ENCODE measurements at places on chromosomes 11 and 22.

DNA sequence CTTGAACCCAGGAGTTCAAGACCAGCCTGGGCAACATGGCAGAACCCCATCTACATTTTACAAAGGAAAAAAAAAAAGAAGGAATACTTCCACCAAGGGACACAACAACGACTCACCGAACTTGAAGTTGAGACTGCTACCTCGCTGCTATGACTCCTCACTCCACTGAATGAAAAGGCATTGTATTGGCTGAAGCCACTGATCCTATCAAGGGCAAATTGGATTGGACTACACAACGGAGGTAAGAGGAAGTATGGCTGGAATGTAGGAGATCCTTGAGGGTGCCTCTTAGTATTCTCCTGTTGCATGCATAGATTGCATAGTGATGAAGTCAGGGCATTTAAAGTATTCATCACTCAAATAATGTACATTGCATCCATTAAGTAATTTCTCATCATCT, 97.9 kb downstream of the CWF19L2 start:
- DNase-seq = no peak
- no peak overlapping the region for H3K27ac ChIP-seq
- H3K27me3 ChIP-seq = no peaks in the 10 kb centered on the region
- H3K4me1 ChIP-seq = no peaks in the 10 kb centered on the region
- H3K4me3 ChIP-seq = no peak overlapping the region

DNA sequence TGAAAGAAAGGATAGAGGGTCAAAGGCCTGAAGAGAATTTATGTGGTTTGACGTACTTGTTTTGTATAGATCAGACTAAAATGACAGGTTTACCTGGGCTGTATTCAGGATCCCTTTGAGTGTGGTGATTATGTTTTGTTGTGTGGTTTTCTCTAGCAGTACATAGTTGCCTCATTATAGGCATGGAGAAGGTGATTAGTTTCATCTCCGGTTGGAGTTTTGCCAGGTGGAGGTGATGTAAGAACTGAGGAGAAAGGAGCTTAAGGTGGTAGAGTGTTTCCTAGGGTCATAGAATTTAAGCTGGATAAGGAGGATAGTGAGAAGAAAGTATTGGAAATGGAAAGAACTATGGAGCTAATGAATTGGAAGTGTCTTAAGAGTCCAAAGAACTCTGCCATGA, 229.0 kb downstream of the TMEM135 start:
- no peak overlapping the region for H3K4me3 ChIP-seq
- H3K27me3 ChIP-seq = no peaks in the 10 kb centered on the region
- H3K4me1 ChIP-seq = no peaks in the 10 kb centered on the region

- no peaks in the 10 kb centered on the region for H3K4me1 ChIP-seq
- H3K27ac ChIP-seq = no peak overlapping the region
- no peak for DNase-seq
- H3K27me3 ChIP-seq = no peaks in the 10 kb centered on the region
Measured at GRCh38 chr11:132650969-132651720, 881.2 kb downstream of the OPCML start.

GRCh38 chr11:110431674-110432073, 1.9 kb downstream of the FDX1 start:
- no peak overlapping the region for H3K4me3 ChIP-seq
- DNase-seq = no peak
- no peaks in the 10 kb centered on the region for H3K27me3 ChIP-seq
- H3K27ac ChIP-seq = no peak overlapping the region
- no peaks in the 10 kb centered on the region for H3K36me3 ChIP-seq

- no peak overlapping the region for H3K4me3 ChIP-seq
- no peaks in the 10 kb centered on the region for H3K27me3 ChIP-seq
- peaks cover 14% of the 10 kb centered on the region for H3K36me3 ChIP-seq
Measured at GRCh38 chr11:47850337-47850736, 2.2 kb upstream of the NUP160 start.

DNA sequence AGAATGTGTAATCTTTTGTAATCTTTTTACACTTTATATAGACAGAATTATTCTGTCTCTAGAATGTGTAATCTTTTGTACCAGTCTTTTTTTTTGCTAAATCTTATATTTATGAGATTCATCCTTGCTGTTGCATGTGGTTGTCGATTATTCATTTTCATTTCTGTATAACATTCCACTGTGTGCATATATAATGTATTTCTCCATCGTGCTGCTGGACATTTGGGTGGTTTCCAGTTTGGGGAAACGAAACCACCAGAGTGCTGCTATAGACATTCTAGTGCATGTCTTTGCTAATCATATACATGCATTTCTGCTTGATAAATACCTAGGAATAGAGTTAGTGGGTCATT, 146.5 kb downstream of the GRIK4 start:
- DNase-seq = no peak
- H3K4me3 ChIP-seq = no peak overlapping the region
- no peaks in the 10 kb centered on the region for H3K36me3 ChIP-seq
- H3K27ac ChIP-seq = no peak overlapping the region
- peaks cover 3% of the 10 kb centered on the region for H3K4me1 ChIP-seq

GRCh38 chr11:134489728-134490127, 77.7 kb upstream of the B3GAT1 start:
- DNase-seq = no peak
- no peak overlapping the region for H3K4me3 ChIP-seq
- no peaks in the 10 kb centered on the region for H3K27me3 ChIP-seq
- no peak overlapping the region for H3K27ac ChIP-seq
- no peaks in the 10 kb centered on the region for H3K4me1 ChIP-seq
- no peaks in the 10 kb centered on the region for H3K36me3 ChIP-seq

- H3K4me3 ChIP-seq = no peak overlapping the region
- no peak for DNase-seq
- H3K36me3 ChIP-seq = no peaks in the 10 kb centered on the region
- no peaks in the 10 kb centered on the region for H3K4me1 ChIP-seq
Measured at GRCh38 chr11:20729597-20730105, 60.3 kb downstream of the NELL1 start.

GRCh38 chr11:70272009-70272408, 1.5 kb downstream of the PPFIA1 start:
- H3K27me3 ChIP-seq = no peaks in the 10 kb centered on the region
- no peak overlapping the region for H3K27ac ChIP-seq
- no peak overlapping the region for H3K4me3 ChIP-seq
- H3K4me1 ChIP-seq = peaks cover 2% of the 10 kb centered on the region
- H3K36me3 ChIP-seq = peaks cover 23% of the 10 kb centered on the region

DNA sequence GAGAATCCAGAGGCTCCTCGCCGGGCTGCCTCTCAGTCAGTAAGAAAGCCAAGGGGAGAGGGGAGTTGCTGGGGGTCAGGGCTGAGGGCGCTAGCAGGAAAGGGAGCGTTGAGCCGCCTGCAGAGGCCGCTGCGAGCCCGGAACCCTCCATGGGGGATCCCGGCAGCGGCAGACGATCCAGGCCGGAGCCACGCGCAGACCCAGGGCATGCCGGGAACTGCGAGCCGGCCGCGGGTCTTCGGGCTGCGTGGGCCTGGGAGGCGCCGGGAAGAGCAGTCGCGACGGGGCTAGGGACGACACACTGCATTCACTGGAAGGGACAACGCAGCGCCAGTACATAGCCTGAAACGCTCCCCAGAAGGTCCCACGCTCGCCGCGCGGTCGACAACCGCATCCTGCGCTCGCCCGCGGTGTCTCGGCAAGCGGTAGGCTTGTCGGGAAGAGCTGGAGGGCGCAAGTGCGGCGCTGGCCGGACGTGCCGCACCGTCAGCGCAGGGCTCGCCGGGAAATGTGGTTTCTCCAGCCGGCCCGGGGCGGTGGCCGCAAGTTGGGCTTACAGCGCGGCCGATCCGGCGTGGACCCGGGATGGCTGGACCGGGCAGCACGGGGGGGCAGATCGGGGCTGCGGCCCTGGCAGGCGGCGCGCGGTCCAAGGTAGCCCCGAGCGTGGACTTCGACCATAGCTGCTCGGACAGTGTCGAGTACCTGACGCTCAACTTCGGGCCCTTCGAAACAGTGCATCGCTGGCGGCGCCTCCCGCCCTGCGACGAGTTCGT, at the start of gene LZTR1:
Gene LZTR1, plus strand, starts transcription at position 511 of the 776 bp plus-strand sequence. Its CDS starts 75 bp downstream, at position 586.
- H3K27ac ChIP-seq = peak within 1 kb of the TSS; percentile 90
- H3K4me1 ChIP-seq = peaks cover 25% of the 10 kb centered on the region
- peak within 1 kb of the TSS; percentile 68 for H3K4me3 ChIP-seq
- H3K27me3 ChIP-seq = peaks cover 14% of the 10 kb centered on the region
- DNase-seq = peak; percentile 86

DNA sequence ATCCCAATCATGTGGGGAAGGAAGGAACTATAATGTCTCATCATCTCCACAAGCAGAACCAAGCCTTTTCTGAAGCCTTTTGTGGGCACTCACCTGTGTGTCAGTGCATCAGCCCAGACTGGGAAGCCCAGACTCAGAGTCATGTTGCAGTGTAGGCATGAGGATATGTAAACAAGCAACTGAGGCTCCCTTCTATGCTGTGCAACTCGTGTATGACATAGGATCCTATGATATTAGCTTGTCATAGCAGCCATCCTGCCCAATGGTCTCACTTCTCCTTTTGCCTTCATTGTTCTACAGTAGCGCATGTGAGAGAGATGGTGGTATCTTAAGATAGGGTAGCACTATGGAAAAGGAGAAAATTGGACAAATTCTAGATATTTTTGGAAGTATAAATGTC, 103.4 kb upstream of the OLFML1 start:
- H3K27ac ChIP-seq = no peak overlapping the region
- no peak overlapping the region for H3K4me3 ChIP-seq
- H3K36me3 ChIP-seq = no peaks in the 10 kb centered on the region
- no peaks in the 10 kb centered on the region for H3K4me1 ChIP-seq

GRCh38 chr11:2443881-2444820, at the start of gene TRPM5:
Gene TRPM5 (minus strand): TSS chr11:2444514. CDS start chr11:2423036, 21,478 bp downstream.
- H3K4me3 ChIP-seq = peak within 1 kb of the TSS; percentile 33
- peaks cover 2% of the 10 kb centered on the region for H3K4me1 ChIP-seq
- H3K27ac ChIP-seq = no peak within 1 kb of the TSS
- peaks cover 58% of the 10 kb centered on the region for H3K27me3 ChIP-seq

DNA sequence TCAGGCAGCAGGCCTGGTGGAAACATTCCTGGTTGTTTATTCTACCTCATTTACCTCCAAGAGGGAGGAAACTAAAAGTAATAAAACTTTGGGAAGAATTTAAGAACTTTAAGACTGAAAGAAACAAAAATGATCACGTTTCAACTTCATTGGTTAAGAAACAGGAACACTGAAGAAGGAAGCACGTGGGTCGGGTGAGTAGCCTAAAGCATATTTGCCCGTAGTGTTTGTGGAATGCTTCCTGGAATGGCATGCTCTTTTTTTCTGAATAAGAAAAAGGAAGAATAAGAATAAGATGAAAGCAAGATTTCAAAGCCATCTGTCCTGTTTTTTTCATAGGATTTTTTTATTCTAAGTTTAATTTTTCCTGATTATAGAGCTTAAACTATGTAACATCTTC, 83.1 kb downstream of the WNT11 start:
- no peak for DNase-seq
- no peaks in the 10 kb centered on the region for H3K27me3 ChIP-seq
- H3K27ac ChIP-seq = no peak overlapping the region
- H3K4me1 ChIP-seq = peaks cover 4% of the 10 kb centered on the region
- H3K36me3 ChIP-seq = no peaks in the 10 kb centered on the region
- no peak overlapping the region for H3K4me3 ChIP-seq

GRCh38 chr22:39622881-39623367, 52.4 kb downstream of the CACNA1I start:
- peak; percentile 93 for DNase-seq
- peaks cover 5% of the 10 kb centered on the region for H3K27me3 ChIP-seq
- no peaks in the 10 kb centered on the region for H3K36me3 ChIP-seq
- H3K4me3 ChIP-seq = no peak overlapping the region

DNA sequence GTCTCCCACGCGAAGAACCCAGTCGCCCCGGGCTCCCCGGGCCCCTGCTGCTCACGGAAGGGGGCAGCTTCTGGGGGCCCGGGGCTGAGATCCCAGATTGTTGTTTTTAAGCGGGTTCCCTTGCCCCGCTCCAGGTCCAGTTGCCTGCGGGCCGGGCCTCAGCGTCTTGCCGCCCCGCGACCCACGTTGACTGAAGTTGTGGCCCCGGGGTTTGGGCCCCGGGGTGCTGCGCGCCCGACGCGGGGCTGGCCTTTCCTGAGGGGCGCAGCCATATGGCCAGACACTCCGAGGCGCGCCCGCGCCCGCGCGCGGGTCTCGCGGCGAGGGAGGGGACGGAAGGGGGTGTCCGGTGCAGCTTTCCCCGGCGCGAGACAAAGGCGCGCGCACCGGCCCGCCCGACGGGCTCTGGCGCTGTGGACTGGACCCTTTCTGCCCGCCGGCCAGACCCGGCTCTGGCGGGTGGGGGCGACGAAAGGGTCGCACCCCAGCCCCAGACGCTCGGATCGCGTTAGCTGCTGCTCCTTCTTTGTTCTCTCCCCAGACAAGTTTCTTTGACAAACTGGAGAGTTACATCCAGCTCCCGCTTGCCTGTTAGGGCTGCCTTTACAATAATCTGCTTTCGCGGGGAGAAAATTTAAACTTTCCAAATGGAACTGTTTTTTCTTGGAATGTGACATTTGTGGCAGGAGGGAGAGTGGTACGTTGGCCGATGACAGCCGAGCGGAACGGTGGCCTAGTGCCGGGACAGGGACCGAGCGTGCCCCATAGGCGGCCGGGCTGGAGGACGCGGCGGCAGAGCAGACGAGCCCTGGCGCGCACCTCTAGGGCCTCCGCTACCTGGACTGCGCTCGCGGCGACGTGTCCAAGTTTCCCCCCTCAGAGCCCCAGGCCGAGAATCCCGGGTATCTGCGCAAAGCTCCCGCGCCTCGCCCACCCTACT, 716 bp downstream of the AMOTL1 start:
- H3K4me1 ChIP-seq = peaks cover 23% of the 10 kb centered on the region
- no peak for DNase-seq
- H3K27me3 ChIP-seq = peaks cover 7% of the 10 kb centered on the region
- H3K27ac ChIP-seq = no peak overlapping the region
- H3K36me3 ChIP-seq = no peaks in the 10 kb centered on the region

GRCh38 chr22:37423283-37423682, 4.0 kb downstream of the ELFN2 start:
- no peak for DNase-seq
- no peak overlapping the region for H3K27ac ChIP-seq
- H3K36me3 ChIP-seq = no peaks in the 10 kb centered on the region

- H3K36me3 ChIP-seq = no peaks in the 10 kb centered on the region
- DNase-seq = no peak
- H3K4me1 ChIP-seq = peaks cover 3% of the 10 kb centered on the region
- no peak overlapping the region for H3K27ac ChIP-seq
Measured at GRCh38 chr11:15072551-15073143, 746 bp upstream of the CALCB start.

DNA sequence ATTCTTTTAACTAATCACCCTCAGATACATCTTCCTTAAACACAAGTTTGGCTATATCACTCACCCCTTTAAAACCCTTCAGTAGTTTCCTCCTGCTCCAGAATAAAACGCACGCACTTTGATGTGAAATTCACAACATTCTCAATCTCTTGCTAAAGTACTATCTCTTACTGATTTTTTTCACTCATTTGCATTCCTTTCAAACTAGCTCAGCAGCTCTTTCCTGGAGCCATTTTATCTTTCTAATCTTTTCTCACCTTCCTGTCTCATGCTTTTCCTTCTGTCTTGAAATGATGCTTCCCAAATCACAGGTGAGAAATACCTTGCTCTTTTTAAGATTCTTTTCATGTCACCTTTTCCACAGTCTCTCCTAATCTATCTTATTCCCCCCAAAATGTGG, 1074.4 kb downstream of the DLG2 start:
- no peaks in the 10 kb centered on the region for H3K4me1 ChIP-seq
- H3K27me3 ChIP-seq = no peaks in the 10 kb centered on the region
- no peak overlapping the region for H3K27ac ChIP-seq
